HepG2 (cell line): ENCODE measurements at places on chromosomes 7 and 10.

GRCh38 chr7:69654849-69655707 lies 56.8 kb downstream of the AUTS2 start:
- H3K36me3 ChIP-seq = no peaks in the 10 kb centered on the region
- no peak overlapping the region for H3K4me3 ChIP-seq
- no peak for DNase-seq
- H3K4me1 ChIP-seq = no peaks in the 10 kb centered on the region
- no peaks in the 10 kb centered on the region for H3K27me3 ChIP-seq

DNA sequence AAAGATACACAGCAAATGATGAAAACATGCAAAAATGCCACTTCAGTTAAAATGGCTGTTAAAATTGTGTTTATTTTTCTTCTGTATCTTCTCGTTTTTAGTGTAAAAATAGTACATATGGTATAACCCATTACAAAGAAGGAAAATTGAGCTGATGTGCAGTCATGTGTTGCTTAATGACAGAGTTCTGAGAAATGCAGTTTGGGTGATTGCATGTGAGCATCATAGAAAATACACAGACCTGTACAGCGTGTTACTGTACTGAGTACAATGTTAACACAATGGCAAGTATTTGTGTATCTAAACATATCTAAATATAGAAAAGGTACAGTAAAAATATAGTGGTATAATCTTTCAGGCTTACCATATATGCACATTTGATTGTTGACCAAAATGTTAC lies 7.3 kb downstream of the DMTF1 start:
- H3K36me3 ChIP-seq = peaks cover 9% of the 10 kb centered on the region
- peaks cover 30% of the 10 kb centered on the region for H3K4me1 ChIP-seq
- DNase-seq = no peak

- DNase-seq = no peak
- no peak overlapping the region for H3K4me3 ChIP-seq
- H3K4me1 ChIP-seq = no peaks in the 10 kb centered on the region
- H3K27me3 ChIP-seq = no peaks in the 10 kb centered on the region
Measured at GRCh38 chr10:15784662-15785300, 65.1 kb upstream of the ITGA8 start.

DNA sequence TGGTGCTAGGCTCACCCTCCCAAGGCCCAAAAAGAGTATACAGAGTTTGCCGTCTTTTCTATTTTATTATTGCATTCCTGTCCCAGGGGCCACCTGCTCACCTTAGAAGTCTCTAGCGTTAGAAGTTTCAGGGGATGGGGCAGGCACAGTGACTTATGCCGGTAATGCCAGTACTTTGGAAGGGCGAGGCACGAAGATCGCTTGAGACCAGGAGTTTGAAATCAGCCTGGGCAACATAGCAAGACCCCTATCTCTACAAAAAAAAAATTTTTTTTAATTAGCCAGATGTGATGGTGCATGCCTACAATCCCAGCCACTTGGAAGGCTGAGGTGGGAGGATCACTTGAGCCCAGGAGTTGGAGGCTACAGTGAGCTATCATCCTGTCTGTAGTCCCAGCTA lies 30.3 kb upstream of the HSPB1 start:
- DNase-seq = no peak
- H3K4me1 ChIP-seq = peaks cover 9% of the 10 kb centered on the region
- peaks cover 36% of the 10 kb centered on the region; the same call in 2 of the 3 replicates for H3K27me3 ChIP-seq
- H3K4me3 ChIP-seq = no peak overlapping the region
- no peaks in the 10 kb centered on the region for H3K36me3 ChIP-seq
- H3K27ac ChIP-seq = no peak overlapping the region

GRCh38 chr10:130884456-130884855 lies 427.1 kb downstream of the TCERG1L start:
- H3K4me1 ChIP-seq = no peaks in the 10 kb centered on the region
- H3K36me3 ChIP-seq = no peaks in the 10 kb centered on the region
- H3K4me3 ChIP-seq = no peak overlapping the region
- H3K27ac ChIP-seq = no peak overlapping the region

- peaks cover 28% of the 10 kb centered on the region for H3K4me1 ChIP-seq
- no peaks in the 10 kb centered on the region for H3K36me3 ChIP-seq
- DNase-seq = no peak
- H3K27ac ChIP-seq = no peak overlapping the region
- H3K27me3 ChIP-seq = 0 out of 2 replicates have a peak, but pooled peaks cover 2% of the 10 kb centered on the region
Measured at GRCh38 chr7:36147361-36147760, 5.7 kb upstream of the EEPD1 start.

- H3K4me3 ChIP-seq = no peak overlapping the region
- H3K4me1 ChIP-seq = no peaks in the 10 kb centered on the region
- no peak for DNase-seq
Measured at GRCh38 chr10:3682745-3683144, 102.3 kb downstream of the KLF6 start.

DNA sequence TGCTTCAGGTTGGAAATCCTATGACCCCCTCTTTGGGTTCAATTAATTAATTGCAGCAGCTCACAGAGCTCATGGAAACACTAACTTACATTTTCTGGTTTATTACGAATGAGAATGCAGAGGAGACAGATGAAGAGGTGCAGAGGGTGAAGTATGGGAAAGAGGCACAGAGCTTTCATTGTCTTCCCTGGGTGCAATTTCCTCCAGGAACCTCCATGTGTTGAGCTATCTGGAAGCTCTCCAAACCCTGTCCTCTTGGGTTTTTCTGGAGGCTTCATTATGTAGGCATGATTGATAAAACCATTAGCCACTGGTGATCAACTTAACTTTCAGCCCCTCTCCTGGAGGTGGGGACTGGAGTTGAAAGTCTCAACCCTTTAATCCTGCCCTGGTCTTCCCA lies 133.0 kb upstream of the AUTS2 start:
- H3K27ac ChIP-seq = no peak overlapping the region
- H3K4me1 ChIP-seq = no peaks in the 10 kb centered on the region
- H3K4me3 ChIP-seq = no peak overlapping the region
- no peaks in the 10 kb centered on the region for H3K36me3 ChIP-seq
